ENCODE measurements at places on chromosomes 5 and 9.

DNA sequence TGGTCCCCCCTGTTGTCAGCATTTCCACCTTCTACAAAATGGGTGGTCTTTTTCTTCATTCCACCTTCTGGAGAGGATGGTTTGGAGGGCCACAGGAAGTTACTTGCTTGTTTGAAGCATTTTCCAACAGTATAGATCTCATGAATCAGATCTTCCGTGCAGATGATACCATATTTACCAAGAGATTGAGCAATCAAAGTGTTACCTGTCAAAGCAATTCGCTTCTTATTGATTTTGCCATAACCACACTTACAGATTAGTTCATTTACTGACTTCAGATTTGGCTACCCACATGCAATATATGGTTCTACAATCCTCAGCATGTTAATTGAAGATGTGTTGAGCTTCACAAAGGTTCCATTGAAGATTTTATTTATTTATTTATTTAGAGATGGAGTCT, 14.0 kb upstream of the TEX48 start:
- DNase-seq, result no peak

DNA sequence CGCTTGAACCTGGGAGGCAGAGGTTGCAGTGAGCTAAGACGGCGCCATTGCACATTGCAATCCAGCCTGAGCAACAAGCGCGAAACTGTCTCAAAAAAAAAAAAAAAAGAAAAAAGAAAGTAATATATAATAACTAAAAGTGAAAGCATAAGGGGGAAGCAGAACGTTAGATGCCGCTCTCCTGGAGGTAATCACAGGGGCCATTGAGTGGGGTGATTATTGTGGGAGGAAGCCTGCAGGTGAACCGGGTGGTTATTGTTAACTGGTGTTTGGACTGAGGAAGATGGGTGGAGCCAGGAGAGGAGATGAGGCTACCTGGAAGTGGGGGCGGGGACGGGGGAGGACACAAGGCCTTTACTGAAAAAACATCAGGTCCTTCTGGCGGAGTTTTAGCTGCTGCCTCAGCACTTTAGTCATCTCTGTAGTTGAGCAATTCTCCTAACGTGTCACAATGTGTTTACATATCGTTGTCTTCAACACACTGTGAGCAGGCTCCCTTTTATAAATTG, 5.3 kb upstream of the TJP2 start:
- no peak for DNase-seq

DNA sequence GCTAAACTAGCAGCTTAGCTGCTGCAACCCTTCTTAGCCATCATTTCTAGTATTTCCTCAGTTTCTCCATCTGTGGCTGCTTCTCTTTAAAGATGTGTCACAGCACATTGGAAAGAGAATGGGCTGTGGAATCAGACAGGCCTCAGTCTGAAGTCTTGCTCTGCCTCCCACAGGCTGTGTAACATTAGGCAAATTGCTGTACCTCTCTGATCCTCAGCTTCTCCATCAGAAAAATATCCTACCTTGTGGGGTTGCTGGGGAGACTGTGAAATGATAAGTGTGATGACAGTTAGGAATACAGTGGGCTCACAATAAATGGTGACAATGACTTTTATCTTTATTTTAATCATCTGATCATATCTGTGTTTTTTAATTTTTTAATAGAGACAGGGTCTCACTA, 17.5 kb upstream of the TRIM14 start:
- no peak for DNase-seq

DNA sequence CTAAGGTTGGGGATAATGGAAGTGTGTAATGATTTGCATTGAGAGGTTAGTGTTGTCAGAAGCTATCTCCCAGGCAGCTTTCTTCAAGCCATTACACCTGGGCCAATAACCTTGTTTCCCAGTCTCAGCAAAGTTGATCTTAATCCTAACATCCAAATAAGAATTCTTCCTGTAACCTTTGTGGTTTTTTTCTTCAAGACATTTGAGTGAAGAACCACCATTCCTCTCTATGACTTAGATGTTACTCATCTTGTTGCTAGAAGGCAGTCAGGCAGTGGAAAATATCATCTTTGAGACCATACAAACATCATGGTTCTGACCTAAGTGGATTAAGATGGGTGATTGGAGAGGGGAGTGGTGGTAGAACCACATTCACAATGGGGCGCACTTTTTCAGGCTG, 103.5 kb downstream of the NDUFAF2 start:
- no peak for DNase-seq

DNA sequence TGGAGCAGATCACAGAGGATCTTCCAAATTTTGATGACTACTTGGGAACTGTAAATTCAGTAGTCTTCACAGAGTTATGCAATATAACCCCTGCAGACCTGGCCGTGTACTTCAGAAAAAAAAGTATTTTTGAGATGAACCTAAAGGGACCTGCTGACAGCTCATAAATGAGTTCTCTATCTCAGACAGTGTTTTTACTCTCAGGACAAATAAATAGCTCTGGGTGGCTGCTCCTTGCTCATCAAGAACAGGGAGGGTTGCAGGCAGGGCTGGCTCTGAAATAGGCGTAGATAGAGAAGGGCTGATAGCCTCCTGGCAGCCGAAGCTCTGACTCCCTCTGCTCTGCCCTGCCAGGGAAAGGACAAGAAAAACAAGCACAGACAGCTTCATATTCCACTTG, 64.8 kb downstream of the PLAC8L1 start:
- DNase-seq, result no peak

DNA sequence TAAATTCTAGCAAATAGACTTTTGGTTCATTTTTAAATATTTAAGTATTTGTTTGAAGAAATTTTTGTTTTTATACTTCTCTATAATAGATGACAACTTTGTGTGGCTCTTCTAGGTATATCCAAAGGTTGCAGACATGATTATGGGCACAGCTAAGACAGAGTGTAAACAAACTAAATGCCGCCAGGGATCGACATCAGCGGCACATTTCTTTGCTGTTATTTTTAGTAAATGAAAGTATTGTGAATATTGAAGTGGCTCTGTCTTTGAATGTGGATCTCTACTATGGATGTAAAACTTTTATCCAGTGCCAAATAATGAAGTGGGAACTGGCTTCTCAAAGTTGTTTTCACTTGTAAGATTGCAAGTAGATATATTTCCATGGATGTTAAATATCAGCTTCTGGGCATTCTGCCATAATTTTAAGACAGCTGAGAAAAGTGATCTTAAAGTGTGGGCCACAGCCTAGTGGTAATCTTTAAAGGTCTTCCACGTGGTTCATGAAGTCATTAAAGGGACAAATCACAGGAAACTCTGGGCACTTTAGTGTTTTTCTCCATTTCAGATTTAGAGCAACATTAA, 589.9 kb downstream of the ZNF608 start:
- DNase-seq, result no peak

DNA sequence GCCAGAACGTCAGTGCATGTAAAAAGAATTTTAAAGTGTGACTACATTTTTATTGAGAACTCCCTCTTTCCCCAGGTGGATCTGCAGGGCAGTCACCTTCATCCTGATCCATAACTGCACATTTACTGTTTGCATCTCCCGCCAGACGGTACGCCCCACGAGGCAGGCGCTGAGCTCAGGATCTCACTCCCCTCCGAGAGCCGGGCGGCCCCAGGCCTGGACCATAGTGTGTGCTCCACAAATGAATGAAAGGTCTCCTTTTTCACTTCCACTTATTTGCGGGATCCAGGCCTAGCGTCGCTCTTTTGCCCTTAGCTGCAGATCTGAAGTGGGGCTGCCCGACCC, 378 bp downstream of the DROSHA start:
- DNase-seq, result no peak

- no peak for DNase-seq
Observed at GRCh38 chr9:70218767-70219166, 40.0 kb upstream of the SMC5 start.

GRCh38 chr5:127590156-127590722, 58.6 kb upstream of the CTXN3 start:
- no peak for DNase-seq

- DNase-seq, result no peak
Observed at GRCh38 chr5:174078416-174078815, 32.9 kb downstream of the NSG2 start.

GRCh38 chr5:74367241-74367733, 273.2 kb downstream of the ENC1 start:
- no peak for DNase-seq

GRCh38 chr5:29777373-29777772, 1416.1 kb upstream of the CDH6 start:
- no peak for DNase-seq
